ENCODE measurements at places on chromosomes 7 and 10. TPM values are rescaled to one million over a fixed set of nuclear protein-coding genes. Genes with fewer than 3 reads are reported as not detected.

The CCL24 gene
- total RNA-seq, result not detected

The SRRM3 gene
- 154 TPM for total RNA-seq

- H3K4me1 ChIP-seq, result no peaks in the 10 kb centered on the region
- H3K36me3 ChIP-seq, result peaks cover 3% of the 10 kb centered on the region
- no peak for DNase-seq
- H3K27me3 ChIP-seq, result no peaks in the 10 kb centered on the region
- H3K27ac ChIP-seq, result no peak overlapping the region
Observed at GRCh38 chr7:155120460-155120859, 50.3 kb downstream of the HTR5A start.

DNA sequence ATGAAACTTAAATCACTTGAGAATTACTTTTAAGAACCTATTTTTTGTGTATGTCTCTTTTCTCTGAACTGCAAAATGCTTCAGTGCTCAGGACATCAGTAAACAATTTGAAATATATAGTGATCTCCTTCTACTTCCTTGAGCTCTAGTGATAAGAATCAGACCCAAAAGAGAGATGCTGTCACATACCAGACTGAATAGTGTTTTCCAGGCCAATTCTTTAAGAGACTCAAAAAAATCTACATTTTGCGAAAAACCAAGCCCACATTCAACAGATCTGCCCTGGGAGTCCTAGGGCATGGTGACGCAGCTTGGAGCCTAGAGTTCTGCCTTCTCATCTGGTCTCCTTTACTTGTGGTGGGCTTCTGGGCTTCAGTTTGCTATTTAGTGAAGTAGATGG is 72.1 kb upstream of the SLC13A1 start:
- no peaks in the 10 kb centered on the region for H3K36me3 ChIP-seq
- H3K4me3 ChIP-seq, result no peak overlapping the region
- no peak for DNase-seq
- no peaks in the 10 kb centered on the region for H3K4me1 ChIP-seq

GRCh38 chr10:70567603-70568002 is 34.9 kb downstream of the PRF1 start:
- H3K27ac ChIP-seq, result no peak overlapping the region
- H3K36me3 ChIP-seq, result no peaks in the 10 kb centered on the region
- no peak for DNase-seq
- H3K4me1 ChIP-seq, result peaks cover 2% of the 10 kb centered on the region
- H3K27me3 ChIP-seq, result peaks cover 4% of the 10 kb centered on the region
